Globus pallidus (tissue), 1 donor: ENCODE measurements at places on chromosomes 16 and 17.

DNA sequence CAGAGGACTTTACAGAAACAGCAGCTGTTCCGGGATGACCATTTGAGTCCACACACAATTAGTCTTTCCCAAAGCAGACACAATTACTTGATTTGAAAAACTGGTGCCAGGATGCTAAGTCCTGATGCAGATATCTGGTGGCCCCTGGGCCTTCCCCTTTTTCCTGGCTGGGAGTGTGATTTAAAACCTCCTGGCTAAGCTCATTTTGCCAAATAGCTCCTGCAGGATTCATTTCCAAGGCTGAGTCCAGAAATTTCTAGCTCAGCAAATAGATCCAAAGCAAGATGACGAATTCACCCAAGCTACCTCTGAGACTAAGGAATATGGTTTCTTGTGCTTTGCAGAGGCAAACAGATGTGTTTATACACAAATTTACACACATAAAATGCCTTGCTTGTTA lies 422.2 kb downstream of the CA10 start:
- DNase-seq = no peak

DNA sequence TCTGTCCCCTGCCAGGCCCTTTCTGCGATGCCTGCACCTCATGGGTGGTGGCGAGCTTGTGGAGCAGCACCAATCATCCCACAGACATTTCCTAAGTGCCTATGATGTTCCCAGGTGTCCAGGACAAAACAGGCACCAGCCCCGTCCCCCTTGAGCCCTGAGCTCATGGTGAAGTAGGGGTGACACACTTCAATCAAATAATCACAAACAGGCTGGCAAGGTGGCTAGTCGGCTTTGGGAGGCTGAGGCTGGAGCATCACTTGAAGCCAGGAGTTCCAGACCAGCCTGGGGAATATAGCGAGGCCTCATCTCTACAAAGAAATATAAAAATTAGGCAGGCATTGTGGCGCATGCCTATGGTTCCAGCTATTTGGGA lies 748 bp upstream of the PRSS8 start:
- DNase-seq = no peak

DNA sequence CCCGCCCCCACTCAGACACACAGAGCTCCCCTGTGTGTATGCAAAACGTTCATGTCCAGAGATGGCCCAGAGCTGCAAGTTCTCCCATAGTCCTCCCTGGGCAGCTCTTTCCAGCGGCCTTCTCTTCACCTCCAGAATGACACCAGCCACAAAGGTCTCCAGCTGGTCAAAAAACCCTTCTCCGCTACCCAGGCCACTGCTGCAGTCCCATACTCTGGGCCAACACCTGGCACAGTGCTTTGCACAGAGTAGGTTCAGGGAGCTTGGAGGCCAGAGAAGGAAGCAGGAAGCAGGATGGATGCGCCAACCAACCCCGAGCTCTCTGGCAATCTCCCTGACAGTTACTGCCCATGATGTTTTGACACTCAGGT lies 1.1 kb upstream of the STAT5B start:
- DNase-seq = no peak

- no peak for DNase-seq
Observed at GRCh38 chr17:82020572-82021106, 2.0 kb downstream of the CENPX start.

DNA sequence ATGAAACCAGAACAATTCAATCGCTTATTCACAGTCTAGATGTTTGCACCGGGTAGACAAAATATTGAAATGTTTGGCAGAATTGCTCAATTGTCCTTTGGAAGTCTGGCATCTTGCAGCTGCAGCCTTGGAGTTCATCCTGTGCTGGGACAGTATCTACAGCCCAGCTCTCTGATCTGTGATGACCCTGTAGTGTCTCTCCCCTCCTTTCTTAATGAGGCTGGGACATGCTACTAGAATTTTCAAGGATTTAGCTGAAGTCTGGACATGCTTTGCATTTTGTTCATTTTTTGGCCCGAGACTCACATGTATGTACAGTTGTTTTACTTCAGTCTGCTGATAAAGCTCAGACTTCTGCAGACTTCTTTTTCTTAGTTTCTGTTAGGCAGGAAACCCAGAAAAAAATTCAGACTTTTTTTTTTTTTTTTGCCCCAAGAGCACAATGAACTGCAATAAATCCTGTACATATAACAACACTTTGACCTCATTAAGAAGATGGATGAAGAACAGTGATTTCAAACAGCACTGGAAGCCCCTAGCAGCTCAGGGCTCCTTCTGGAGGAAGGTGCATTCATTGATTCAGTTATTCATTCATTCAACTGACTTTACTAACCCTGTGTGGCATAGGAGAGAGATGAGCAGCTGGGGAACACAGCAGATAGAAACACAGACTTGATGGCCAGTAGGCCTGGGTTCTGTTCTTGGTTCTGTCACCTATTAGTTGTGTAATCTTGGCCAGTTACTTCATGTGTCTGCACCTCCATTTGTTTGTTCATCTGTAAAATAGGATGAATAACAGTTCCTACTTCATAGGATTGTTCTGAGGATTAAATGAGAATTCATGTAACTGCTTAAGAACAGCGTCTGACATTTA lies 210.0 kb downstream of the MAP2K4 start:
- DNase-seq = peak; percentile 25

- no peak for DNase-seq
Observed at GRCh38 chr17:77909816-77910215, 48.7 kb upstream of the TNRC6C start.

DNA sequence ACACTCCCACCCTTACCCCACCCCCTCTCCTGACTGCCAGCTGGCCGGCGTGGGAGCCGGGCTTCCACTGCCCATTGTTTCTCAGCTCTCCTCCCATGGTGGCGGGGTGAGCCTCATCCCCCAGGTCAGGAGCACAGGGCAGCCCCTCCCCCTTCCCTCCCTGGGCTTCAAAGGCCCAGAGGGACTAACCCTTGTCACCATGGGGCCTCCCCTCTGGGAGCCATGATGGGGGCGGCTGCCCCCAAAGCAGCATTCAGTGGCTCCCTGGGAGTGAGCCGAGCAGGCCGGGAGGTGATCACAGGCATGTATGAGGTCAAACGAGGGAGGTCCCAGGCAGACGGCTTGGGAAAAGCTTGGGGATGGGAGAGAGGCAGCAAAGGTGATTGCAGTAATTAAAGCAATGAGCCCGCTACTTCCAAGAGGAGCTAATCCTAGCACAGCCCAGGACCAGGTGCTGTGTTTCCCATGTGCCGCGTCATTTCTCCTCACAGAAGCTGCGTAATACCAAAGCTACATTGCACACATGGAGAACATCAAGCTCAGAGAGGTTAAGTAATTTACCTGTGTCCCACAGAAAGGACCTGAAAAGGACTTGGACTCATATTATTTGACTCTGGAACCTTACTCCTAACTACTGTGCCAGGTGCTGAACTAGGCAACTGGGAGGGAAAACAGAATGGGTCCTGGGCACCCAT lies 24.5 kb downstream of the CDK5RAP3 start:
- no peak for DNase-seq

- no peak for DNase-seq
Observed at GRCh38 chr16:11249233-11250061, 6.6 kb downstream of the SOCS1 start.

DNA sequence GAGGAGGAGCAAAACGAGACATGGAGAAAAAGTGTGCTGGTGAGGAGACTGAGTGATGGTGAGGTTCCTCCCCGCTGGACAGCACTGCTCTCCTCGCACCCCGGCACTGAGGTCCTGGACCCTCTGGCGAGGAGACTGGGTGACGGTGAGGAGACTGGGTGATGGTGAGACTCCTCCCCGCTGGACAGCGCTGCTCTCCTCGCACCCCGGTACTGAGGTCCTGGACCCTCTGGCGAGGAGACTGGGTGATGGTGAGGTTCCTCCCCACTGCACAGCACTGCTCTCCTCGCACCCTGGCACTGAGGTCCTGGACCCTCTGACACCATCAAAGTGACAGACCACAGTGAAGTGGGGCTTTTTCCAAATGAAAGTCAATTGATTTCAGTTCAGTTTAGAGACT lies 10.9 kb downstream of the PITPNA start:
- DNase-seq = no peak

GRCh38 chr16:15973421-15973820 lies 24.0 kb downstream of the ABCC1 start:
- no peak for DNase-seq

DNA sequence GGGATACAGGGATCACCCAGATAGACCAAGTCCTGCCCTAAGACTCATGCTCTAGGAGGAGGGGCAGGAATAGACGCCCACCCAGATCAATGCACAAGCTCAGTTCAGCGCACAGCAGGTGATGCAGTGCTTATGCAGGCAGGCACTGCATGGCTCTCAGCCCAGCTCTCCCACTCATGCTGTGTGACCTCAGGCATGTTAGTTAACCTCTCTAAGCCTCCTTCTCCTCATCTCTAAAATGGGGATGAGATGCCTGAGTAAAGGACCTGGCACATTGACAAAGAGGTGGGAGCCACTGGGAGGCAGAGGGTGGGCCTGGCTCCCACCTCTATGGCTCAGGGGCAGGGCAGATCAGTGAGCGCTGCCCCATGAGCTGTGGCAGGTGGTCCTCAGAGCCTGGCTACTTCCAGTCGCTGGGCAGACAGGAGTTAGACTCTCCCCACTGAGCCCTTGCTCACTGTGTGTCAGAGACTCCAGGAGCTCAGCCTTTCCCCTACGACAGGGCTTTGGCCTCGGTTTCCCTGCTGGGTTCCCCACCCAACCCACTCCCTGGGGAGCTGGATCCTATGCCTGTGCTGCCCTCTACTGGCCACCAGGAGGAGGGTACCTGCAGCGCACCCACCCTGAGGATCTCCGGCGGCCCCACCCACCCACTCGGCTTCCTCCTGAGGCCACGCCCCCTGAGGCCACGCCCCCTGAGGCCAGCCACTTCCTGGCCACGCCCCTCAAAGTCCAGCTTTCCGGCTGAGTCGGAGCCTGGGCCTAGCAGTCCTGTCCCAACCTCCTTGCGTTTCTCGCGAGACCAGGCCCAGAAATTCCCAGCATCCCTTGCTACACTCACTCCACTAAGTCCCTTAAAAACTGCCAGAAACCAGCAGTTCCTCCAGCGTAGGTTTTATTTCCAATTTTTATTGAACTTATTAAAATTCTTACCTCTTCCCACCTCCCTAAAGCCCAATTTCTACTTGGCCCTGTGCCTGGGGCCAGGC lies 196.1 kb downstream of the GSG1L start:
- DNase-seq = peak; percentile 47

DNA sequence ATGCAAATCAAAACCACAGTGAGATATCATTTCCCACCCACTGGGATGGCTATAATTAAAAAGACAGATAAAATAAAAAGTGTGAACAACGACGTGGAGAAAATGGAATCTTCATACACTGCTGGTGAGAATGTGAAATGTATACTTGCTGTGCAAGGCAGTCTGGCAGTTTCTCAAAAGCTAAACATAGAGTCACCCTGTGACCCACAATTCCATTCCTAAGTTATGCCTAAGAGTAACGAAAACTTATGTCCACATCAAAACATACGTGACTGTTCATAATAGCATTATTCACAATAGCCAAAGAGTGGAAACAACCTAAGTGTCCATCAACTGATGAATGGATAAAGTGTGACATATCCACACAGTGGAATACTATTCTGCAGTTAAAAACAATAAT lies 38.1 kb upstream of the VPS4A start:
- no peak for DNase-seq

DNA sequence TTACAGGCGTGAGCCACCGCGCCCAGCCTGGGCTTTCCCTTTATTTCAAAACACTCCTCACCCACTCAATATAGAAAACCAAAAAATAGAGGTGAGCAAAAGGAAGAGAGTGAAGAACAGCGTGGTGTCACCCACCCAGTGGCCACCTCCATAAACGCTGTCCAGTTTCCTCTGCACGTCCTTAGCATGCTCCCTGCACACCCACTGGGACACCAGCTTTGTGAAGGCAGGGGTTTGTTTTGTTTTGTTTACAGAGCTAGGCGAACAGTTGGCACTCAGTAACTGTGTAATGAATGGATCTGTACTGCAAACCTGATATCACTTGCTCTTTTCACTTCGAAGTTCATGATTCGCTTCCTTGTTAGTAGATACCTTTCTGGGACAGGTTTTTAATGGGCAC lies 73.0 kb downstream of the PRKCB start:
- DNase-seq = no peak
